Urothelium cell line (cell line): ENCODE measurements at places on chromosomes 12 and 14.

GRCh38 chr12:32477714-32478113 lies 78.4 kb downstream of the FGD4 start:
- no peak for DNase-seq

- peak; percentile 17 for DNase-seq
Observed at GRCh38 chr12:109951136-109951535, 45.0 kb downstream of the GIT2 start.

- no peak for DNase-seq
Observed at GRCh38 chr12:50059440-50060119, 2.2 kb downstream of the ASIC1 start.

DNA sequence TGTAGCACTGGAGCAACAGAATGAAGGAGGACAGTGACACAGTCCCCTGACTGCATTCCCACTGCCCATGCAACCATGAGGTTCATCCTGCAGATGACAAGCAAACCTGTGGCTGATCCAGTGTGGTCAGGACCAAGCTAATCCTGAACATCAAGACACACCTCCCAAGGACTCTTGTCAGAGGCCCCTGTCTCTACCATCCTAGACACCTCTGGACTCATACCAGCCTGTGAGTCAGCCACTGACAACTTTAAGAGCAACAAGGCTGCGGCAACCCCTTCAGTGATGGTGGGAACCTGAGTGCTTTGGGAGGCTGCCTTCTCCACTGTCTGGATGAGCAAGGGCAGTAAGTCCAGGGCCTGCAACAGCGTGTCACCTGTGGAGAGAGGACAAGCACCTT lies 24.6 kb downstream of the GCN1 start:
- no peak for DNase-seq
